ENCODE measurements at places on chromosomes 7 and 10. TPM values are rescaled to one million over a fixed set of nuclear protein-coding genes. Genes with fewer than 3 reads are reported as not detected.

- DNase-seq = no peak
Measured at GRCh38 chr7:102410123-102410522, 14.0 kb downstream of the PRKRIP1 start.

GRCh38 chr7:99420213-99420612, 11.4 kb downstream of the BUD31 start:
- no peak for DNase-seq

Gene ANKRD7
- not detected for polyA plus RNA-seq

DNA sequence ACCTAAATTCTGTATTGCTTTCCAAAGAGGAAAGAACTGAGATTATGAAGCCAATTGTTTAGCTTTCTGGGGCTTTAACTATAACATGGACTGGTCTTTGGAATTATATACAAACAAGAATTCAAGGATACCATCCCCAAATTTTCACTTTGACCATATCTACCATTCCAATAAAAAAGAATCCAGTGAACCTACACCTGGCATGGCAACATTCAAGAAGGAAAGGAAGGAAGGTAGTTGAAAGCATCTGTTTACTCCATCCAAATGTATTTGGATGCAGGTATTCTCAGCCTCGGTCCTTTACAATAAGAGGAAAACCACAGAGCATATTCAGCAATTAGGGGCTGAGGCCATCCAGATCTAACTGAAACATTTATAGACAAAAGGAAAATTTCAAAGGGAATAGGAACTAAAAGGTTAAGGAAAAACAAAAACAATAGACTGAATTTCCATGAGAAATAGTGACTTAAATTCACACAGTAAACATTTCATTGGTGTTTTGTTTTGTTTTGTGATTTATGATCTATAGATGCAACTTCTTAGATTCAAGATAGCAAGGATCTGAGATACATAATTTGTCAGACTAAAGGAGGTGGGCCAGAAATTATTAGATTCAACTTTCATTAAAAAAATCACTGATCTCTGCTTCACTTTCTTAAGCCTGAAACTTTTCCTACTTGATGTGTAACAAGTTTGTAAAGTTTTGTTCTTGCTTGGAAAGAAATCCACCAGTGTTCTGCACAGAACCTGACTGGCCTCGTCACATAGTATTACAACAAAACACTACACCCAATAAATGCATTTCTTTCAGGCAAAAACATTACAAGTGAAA, 12.7 kb downstream of the SKIDA1 start:
- no peak for DNase-seq

Gene MEOX2
- polyA plus RNA-seq = not detected

GRCh38 chr10:72561745-72562166, 64.1 kb downstream of the MICU1 start:
- peak; percentile 38 for DNase-seq

GRCh38 chr10:104546756-104547155, 94.3 kb upstream of the SORCS3 start:
- no peak for DNase-seq

- DNase-seq = no peak
Measured at GRCh38 chr10:71964098-71964742, at the start of gene CHST3. TSS of gene CHST3 (plus strand) at chr10:71964395. CDS start at chr10:72005843, 41,448 bp downstream.

Gene PKD2L1
- not detected for polyA plus RNA-seq

GRCh38 chr10:43287056-43288007, 20.5 kb upstream of the RASGEF1A start:
- DNase-seq = no peak

- DNase-seq = no peak
Measured at GRCh38 chr10:33617381-33618080, 283.1 kb upstream of the NRP1 start.

DNA sequence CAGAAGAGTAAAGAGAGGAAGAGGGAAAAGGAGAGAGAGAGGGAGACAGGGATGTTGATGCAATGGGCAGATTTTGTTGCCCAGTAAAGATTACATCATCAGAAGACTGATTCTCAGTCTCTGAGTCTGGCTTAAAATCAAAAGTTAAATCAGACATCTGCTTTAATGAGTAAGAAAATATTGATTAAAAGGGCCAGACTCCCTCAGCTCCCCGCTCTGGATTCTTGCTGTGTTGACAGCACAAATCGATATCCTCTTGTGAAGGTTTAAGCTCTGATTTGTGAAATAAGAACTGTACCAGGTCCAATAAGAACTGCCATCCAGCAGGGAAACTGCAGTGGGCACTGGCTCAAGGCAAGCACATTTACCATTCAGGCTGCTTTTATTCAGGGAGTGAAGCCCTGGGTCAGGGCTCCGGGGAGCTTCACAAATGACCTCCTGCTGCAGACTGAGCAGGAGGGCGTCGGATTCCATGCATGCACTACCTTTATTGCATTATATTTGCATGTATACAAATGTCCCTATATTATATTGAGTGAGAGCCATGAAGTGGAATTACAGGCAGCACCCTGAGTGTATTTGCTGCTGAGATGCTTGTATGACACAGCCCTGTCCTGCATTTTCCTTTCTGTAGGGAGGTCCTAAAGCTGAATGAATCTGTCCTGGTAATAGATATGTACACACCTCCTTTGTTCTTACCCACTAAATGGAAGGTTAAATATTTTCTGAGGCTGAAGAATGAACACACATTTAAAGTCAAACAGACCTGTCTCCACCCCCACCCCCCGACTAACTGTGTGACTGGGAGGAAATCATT, 401.5 kb downstream of the REEP3 start:
- no peak for DNase-seq

Gene PILRA
- 0.53 TPM for polyA plus RNA-seq

GRCh38 chr7:42227021-42227420, 10.0 kb downstream of the GLI3 start:
- no peak for DNase-seq

DNA sequence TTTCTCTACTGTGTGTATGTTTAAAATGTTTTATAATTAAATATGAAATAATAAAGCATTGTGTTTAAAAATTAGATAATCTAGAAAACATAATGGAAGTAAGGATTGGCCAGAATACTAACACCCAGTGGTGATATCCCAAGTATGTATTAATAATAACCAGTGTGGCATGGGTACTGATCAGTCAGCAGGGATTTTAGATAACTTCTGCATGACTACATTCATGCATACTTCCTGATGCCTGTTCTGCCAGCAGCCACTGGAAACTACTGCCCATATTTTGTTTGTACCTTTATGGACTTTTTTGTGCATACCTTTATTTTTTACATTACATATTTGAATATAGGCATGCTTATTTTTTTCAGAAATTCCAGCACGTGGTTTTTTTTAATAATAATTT, 156.6 kb upstream of the TMEM196 start:
- no peak for DNase-seq
